ENCODE measurements at places on chromosomes 11 and 22. TPM values are rescaled to one million over a fixed set of nuclear protein-coding genes. Genes with fewer than 3 reads are reported as not detected.
A peak's percentile ranks its signal among the peaks of the same experiment; 100 is the strongest.

DNA sequence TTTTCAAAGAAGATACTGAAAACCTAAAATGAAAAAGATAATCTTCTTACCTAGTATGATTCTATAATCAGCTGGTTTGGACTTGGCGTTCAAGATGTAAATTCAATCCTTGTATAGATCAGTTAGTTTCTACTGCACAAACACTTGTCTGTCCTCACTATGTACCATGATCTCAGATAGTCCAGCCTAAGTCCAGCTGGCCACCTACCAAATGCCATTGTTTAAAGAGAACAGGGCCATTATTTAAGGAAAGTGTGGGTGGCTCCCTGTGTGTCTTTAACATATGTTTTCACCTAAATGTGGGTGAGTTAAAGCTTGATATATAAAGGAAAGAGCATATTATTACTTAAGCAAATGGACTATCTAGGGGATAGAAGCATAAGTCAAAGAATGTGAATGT lies 38.6 kb downstream of the BLID start:
- DNase-seq = no peak

DNA sequence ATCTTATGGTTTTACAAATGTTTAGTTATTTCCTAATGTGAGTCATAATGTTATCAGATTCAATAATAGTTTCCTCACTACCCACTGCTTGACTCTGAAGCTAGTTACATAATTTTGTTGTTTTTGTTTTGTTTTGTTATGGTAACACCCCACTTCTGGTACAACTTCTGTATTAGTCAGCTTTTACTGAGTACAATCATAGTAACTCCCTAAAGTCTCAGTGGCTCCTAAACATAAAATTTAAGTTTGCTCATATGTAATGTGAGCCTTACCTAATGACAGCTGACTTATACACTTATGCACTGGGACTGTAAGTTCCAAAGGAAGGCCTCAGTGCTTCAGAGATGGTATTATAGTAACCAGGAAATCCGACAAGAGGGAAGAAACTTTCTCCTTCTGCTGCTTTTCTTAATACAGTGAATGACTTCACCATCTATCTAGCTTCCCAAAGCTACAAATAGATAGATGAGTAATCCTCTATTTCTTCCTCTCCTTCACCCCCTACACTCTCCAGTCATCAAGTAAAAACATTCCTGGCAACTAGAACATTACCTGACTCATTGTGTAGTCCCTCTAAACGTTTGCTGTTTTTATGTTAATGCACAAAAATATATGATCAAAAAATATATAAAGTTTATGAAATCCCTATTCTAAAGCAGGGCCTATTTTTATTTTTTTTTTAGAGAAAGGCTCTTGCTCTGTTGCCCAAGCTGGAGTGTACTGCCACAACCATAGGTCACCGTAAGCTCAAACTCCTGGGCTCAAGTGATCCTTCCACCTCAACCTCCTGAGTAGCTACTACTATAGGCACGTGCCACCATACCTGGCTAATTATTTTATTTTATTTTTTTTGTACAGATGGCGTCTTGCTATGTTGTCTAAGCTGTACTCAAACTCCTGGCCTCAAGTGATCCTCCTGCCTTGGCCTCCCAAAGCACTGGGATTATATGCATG lies 563.0 kb downstream of the SOX6 start:
- DNase-seq = no peak

DNA sequence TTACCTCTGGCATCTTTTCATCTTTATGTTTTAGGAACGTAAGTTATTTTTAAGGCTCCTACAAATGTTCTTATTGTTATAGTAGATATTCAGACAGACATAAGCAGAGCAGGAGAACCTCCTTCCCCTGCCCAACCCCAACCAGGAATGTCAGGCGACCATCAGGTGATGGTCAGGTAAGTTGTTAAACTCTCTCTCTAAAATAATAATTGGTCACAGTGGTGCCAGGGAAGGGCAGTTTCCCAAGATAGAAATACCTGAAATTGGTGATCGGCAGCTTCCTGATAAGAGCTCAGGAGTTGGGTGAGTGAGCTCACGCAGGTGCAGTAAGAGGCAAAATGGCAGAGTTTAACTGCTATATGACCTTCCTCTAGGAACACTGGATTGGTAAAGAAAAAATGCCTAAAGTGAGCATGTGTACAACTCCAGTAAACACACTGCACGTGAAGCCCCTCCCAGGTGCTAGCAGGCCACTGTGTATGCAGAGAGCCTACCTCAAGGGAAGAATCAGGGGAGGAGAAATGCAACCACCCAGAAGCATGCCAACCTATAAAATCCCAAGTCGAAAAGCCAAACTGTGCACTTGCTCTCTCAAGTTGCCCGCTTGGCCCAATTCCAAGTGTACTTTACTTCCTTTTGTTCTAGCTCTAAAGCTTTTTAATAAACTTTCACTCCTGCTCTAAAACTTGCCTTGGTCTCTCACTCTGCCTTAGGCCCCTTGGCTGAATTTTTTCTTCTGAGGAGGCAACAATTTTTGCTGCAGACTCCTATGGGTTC lies 273.9 kb downstream of the SBF2 start:
- DNase-seq = no peak

GRCh38 chr11:40434926-40435325 lies 1024.5 kb downstream of the LRRC4C start:
- no peak for DNase-seq

GRCh38 chr22:18044548-18045271 lies 20.3 kb upstream of the MICAL3 start:
- DNase-seq = no peak

- DNase-seq = no peak
These were observed 13.9 kb downstream of the ACP2 start for GRCh38 chr11:47234669-47235100.

GRCh38 chr11:65487467-65488272 lies 11.2 kb upstream of the MALAT1 start:
- DNase-seq = peak; percentile 99

DNA sequence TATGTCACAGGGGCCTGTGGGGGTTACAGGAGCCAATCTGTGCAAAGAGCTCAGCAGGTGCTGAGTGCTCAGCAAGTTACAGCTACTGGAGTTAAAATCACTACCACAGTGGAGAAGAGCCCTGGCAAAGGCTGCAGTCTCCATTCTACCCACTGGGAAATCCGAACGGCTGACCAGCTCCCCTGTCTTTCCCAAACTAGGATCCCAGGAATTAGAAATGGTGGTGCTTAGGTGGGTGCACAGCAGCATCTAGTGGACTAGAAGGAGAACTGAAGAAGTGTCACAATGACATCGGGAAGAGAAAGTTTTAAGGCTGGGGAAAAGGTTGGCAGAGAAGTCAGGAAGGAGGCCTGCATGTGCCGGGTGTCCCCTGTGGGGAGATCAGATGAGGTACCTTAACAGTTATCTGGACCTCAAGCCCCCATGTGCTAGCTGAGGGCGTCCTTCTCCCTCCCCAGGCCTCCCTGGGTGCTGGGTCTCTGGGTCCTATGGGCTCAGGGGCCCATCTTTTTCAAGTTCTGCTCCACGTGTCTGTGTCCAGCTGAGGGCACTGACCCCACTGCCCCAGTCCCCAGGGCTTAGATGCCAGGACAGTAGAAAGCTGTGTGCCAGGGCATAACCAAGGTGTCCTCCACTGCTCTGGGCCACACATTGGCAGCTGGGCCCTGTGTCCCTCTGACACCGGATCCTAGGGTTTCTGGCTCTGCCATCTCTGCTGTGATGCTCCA lies 1.9 kb downstream of the PIWIL3 start:
- DNase-seq = no peak

- DNase-seq = no peak
These were observed 94.5 kb downstream of the ME3 start for GRCh38 chr11:86577644-86578636.

DNA sequence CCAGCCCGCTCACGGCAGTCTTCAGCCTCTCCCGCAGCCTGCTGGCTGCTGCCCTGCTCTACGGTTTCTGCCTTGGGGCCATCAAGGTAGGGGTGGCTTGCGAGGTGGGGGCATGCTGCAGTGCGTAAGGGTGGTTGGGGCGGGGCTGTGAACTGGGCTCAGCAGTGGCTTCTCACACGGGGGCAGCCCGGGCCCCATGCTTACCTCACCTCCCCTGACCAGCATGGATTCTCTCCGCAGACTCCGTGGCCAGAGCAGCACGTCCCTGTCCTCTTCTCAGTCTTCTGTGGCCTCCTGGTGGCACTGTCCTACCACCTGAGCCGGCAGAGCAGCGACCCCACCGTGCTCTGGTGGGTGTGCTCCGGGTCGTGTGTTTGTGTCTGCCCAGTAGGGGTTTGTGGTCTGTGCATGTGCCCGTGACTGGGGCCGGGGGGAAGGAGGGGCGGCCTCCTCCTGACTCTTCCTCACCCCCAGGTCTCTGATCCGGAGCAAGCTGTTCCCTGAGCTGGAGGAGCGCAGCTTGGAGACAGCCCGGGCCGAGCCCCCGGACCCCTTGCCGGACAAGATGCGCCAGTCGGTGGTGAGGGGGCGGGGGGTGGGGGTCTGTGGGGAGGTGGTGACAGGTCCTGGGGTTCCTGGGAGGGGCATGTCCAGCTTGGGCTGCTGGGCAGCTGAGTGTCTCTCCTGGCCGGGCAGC lies 9.5 kb downstream of the PCNX3 start:
- no peak for DNase-seq

DNA sequence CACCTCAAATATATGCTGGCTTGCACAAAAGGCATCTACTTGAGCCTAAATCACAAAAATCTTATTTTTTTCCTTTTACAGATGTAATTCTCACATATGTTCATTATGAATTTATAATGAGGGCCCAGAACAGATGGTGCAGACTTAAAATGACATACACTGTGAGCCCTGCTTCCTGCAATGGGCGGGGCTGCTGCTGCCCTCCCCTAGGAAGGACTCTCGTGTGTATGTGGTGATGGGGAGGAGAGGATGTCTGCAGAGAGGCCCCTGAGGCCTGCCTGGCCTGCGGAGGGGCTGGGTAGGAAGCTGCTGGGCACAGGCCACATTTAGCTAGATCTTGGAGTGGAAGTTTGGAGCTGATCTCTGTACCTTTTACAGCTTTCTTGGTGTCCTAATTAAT lies 233.4 kb upstream of the KIRREL3 start:
- no peak for DNase-seq

DNA sequence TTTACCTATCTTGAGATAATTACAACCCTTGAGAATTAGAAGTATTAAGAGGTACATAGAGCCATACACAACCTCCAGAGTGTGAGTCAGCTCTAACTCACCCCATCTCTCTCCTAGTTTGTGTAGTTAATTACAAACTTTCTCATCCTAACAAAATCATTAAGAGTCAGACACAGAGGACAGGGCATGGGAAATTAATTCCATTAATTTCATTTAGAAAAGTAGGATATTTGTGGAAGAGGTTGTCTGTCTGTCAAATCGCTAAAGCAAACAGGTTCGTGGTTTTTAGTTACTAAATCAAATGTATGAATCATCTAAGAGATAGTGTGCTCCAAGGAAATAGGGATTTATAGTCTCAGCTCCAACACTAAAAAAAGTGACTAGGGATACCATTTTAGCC lies 1261.4 kb upstream of the TENM4 start:
- no peak for DNase-seq

DNA sequence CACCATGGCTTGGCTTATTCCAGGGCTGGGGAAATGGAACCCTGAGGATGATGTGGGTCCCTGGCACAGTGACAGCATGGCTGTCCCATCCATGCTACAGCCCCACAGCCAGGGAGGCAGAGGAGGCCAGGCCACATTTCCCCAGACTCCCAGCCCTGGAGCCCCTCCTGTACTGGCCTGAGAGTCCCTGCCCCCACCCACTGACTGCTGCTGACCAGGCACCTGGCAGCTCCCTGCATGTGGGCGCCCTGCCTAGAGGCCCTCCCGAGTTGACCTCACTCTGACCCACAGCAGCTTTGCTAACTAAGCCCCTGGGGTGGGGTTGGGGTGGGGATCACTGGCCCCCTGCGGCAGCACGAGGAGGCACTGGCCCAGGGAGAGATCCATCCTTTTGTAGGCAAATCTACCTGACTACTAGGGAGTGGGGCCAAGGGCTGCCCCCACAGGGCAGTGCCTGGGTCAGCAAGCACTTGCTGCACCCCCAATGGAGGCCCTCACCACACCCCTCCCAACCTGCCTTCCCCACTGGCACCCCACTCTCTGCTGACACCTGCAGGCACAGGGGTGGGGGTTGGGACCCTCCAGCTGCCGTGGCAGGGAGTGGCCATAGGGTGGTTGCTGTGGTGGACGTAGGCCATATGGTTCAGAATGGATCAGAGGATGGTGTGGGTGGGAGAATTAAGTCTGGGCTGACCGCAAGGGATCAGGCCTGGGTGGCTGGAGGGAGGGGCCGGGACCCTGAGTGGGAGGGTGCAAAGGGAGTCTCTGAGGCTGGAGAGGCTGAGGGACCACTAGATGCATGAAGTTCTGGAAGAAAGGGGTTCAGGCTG lies 17.4 kb downstream of the ARVCF start:
- no peak for DNase-seq

DNA sequence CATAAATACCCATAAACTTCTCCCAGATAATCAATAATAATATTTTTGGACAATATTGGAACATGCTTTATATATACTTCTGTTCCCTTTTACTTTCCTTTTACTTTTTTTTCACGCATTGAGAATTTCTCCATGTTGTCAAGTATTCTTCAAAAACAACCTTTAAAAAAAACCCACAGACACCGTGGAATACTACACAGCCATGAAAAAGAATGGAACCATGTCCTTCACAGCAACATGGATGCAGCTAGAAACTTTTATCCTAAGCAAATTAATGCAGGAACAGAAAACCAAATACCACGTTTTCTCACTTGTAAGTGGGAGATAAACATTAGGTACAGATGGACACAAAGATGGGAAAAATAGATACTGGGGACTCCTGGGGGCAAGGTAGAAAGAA lies 854.7 kb downstream of the TBC1D22A start:
- no peak for DNase-seq

DNA sequence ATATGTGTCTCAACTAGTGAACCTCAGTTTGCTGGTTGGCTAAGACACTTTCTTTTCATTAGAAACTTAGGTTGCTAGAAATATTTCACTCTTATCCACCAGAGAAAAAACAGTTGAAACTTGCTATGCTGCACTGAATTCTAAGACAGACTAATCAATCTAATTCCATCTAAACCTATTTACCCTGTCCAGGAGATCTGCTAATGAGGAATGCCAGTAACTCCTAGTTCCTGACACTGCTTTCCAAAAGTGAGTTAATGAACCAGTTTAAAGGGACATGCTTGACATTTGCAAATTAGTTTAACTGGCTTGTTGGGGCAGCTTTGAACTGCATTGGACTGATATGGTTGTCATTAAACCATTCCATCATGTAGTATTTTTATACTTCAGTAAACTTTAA lies 258.5 kb downstream of the CNTN5 start:
- no peak for DNase-seq

DNA sequence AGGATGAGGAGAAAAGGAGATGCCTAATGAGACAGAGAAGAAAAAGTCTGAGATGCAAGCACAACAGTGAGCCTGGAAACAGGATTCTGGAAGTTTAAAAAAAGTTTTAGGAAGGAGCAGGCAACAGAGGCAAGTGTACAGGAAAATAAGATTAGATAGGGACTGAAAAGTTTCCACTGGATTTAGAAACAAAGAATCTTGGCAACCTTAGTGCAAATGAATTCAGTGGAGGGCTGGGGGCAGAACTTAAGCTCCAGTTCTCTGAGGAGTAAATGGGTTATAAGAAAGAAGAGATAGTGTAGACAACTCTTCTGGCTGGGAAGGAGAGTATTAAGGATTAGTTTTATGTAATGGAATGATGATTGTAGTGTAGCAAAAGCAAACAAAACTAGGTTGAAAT lies 628.8 kb upstream of the CCDC90B start:
- no peak for DNase-seq

Gene OR10A2
- polyA plus RNA-seq = 0.09 TPM

Gene ACTN3
- polyA plus RNA-seq = 0.69 TPM

Gene C11orf42
- 2.2 TPM for polyA plus RNA-seq
